ENCODE measurements at places on chromosomes 12 and 14.

DNA sequence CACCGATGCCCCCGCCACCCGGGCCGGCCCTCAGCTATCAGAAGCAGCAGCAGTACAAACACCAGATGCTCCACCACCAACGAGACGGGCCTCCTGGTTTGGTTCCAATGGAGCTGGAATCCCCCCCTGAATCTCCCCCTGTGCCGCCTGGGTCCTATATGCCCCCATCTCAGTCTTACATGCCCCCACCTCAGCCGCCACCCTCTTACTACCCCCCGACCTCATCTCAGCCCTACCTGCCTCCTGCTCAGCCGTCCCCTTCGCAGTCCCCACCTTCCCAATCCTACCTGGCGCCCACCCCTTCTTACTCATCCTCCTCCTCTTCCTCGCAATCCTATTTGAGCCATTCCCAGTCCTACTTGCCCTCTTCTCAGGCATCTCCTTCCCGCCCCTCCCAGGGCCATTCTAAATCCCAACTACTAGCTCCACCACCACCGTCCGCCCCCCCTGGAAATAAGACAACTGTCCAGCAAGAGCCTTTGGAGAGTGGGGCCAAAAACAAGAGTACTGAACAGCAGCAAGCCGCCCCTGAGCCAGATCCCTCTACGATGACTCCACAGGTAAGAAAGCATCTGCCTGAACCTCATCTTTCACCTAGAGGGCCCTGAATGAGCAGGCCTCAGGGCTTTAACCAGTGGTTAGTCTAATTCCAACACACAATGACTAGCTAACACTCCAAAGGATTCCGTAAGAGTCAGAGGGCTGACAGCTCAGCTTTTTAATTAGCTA, 851 bp downstream of the YLPM1 start:
- DNase-seq: no peak

- DNase-seq: no peak
These were observed 92.3 kb upstream of the DCN start for GRCh38 chr12:91274916-91275315.

DNA sequence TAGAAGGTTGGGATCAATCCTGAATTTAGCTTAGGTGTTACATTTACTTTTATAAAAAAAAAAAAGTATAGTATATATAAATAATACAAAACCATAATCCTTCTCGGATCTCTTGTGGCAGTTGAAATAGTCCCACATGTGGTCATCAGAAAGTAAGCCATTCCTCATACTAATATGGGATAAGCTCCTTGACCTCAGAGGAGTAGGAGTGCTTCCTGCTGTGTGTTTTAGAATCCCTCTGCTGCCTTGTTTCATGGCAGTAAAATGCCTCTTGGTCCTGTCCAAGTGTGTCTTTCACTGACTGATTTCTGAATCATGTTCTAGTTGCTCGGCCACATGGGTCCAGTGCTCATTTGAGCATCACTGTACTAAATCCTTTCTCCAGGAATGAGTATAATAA, 117.0 kb downstream of the NTN4 start:
- DNase-seq: no peak

DNA sequence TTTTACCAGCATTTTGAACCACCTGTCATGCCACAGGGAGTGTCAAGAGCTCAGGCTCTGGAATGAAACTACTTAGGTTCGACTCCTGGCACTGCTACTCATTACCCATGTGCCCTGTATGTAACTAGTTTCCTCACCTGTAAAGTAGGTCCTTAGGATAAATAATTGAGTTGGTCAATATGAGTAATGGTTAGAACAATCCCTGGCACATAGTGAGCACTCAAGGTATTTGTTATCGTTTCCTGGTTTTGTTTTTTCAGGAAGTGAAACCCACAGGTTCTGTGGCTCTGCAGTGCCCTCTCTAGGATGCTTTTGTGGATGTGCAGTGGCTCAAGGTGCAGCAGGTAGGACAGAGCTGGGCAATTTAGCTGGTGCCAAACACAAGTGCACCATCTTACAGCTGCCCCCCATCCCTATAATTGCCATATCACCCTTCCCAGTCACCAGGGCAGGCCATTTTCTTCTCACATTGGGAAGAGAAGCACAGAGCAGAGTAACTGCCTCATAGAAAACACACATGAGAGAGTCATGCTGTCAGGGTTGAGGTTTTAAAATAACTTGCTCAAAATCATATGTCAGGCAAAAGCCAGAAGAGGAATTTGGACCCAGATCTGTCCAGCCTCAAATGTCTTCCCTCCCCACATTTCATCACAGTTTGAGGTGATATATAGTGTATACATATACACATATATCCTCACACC, 297.5 kb downstream of the RPAP3 start:
- DNase-seq: no peak

GRCh38 chr12:58655375-58655774, 264.9 kb downstream of the LRIG3 start:
- DNase-seq: no peak

DNA sequence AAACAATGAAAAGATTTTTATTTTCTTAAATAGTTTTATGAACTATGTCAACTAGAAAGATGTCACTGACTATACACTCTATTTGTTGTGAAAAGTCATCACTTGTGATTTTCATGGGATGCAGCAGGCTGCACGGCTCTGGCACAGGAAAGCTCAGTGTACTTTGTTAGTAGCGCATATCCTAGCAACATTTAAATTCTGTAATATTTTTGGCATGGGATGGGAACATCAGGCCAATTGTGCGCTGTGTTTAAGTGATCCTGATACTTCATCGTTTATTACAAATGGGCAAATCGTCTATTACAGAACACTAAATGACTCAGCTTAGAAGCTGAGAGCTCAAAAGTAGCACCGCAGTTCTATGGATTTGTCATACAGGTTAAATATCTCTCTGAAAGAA, 60.7 kb upstream of the SAV1 start:
- no peak for DNase-seq

GRCh38 chr14:83975435-83975834, 1554.5 kb upstream of the FLRT2 start:
- no peak for DNase-seq

- no peak for DNase-seq
These were observed 7.9 kb upstream of the PPM1A start for GRCh38 chr14:60241091-60241490.

GRCh38 chr14:22976620-22977433, 5.5 kb downstream of the AJUBA start:
- no peak for DNase-seq

DNA sequence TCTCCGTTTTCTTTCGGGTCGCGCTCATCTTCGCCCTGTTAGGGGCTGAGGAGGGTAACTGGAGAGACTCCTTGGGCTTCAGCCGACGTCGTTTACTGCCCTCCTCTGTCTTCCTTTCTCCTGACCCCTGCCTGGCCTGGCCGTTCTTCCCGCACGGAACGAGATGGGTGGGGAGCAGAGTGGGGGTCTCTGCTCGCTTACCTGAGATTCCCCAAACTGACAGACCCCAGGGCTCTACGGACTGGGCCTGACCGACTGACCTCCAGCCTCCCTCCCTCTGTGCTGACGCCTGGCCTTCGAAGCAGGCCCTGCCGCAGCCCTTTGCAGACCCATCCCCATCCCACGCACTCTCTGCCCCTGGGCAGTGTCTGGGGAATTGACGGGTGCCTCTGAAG, 439 bp downstream of the GOLGA5 start:
- DNase-seq: no peak

- no peak for DNase-seq
These were observed 8.5 kb upstream of the VASH1 start for GRCh38 chr14:76752744-76753143.

DNA sequence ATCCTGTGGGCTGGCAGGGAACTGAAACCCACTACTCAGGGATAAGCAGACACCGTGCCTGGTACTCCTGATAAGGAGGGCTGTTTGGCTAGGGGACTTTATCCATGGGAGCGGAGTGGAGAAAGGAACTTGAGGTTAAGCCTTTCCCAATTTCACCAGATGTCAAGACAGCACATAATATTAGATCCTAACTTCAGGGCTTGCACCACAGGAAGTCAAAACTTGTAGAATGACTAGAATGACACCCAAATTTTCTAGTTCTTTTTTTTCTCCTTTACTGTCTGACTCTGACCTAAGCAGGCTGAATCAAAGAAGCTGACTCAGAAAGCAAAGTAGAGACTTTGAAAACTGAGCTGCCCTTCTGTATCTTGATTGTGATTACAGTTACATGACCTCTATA, 7.1 kb upstream of the CGRRF1 start:
- DNase-seq: no peak

DNA sequence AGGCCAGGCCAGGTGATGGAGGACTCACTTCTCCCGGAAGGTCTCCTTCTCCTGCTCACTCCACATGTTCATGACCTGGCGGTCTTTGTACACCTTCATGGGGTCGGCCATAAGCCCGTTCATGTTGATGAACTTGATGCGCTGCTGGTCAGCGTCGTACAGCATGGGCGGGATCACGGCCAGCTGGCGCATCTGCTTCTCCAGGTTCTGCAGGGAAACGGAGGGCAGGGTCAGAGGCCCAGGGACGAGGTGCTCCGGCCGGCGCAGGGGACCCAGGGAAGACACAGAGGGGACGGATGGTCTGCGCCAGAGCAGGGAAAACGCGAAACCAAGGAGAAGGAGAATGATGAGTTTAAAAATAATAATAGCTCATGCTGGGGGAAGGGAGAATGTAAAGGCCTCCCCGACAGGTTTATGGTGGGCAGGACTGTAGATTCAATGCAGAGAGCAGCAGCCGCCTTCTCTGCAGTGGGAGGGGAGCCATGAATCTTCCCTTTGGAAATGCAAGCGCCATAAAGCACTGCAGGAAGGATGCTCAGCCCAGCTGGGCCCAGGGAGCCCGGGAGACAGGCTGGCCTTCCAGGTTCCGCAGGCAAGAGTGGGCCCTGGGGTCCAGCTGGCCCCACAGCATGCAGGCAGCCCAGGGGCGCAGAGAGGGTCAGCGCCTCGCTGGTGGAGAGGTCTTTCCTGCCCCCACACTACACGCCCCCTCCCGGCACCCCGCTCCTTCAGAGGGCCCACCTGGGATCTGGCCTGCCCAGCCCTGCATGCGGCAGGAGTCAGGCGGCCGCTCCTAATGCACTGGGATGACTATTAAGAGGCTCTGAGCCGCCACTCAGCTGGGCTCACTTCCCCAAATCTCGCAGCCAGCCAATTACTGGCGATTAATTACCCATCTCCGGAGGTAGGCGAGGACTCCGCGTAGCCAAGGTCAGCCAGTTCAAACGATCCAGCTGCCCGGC, 132.0 kb downstream of the RFLNA start:
- no peak for DNase-seq

GRCh38 chr12:46430340-46430948, 57.9 kb upstream of the SLC38A2 start:
- DNase-seq: no peak

DNA sequence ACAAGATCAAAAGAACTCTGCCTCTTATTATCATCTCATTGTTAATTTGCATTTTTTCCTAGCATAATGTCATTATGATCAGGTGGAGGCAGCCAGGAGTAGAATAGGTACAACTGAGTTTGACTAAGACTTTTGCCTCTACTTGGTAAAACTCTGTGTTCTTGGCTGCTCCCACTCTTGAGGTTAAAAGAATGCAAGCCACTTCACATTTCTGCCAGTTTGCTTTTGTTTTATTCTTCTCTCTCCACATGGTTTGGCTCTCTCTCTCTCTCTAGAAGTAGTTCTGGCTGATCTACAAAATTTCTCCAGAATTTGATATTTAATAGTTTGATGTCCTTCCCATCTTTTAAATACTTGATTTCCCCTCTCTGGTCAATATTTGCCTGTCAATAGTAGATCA, 170.7 kb upstream of the E2F7 start:
- DNase-seq: no peak

DNA sequence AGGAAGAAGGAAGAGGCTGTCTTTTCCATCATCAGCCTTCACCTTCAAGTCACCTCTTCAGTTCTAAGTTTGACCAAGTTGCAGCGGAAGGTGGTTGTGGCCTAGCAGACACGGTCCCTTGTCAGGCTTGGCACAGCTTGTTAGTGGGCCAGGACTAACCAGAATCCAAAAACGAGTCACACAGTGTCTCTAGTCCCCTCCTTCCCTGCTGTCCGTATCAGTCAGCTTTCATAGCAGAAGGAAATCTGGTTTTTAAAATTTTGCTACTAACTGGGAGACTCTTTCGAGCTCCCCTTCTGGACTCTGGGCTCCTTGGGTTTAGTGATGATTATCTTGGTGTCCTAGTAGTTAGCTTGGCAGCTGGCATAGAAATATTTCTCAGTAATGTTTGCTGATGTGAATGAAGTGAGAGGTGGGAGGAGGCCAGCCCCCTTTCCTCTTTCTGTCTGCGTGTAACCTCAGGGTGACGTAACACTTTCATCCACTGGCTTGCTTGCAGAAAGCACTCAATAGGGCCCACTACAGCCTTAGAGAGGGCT, 3.8 kb downstream of the ETV6 start:
- no peak for DNase-seq

DNA sequence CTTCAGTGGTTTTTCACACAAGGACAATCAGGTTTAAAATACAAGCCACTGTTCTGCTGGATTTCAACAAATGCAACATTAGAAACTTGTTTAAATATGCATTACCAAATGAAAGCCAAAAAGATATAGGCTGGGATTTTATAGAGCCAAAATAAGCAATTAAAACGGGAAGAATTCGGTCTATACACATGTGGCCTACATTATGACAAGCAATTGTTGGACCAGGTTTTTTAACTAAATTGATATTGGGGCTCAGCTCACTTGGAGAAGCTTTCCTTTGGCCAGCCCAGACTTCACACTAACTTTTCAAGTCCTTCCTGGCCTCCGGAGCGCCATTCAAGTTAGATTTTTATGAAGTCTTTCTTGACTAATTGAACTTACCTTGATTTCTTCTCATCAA, 16.9 kb upstream of the PDE3A start:
- DNase-seq: no peak

- no peak for DNase-seq
These were observed 47.9 kb downstream of the NTF3 start for GRCh38 chr12:5479761-5480160.

GRCh38 chr14:103122585-103122946, 695 bp upstream of the TNFAIP2 start:
- DNase-seq: no peak

DNA sequence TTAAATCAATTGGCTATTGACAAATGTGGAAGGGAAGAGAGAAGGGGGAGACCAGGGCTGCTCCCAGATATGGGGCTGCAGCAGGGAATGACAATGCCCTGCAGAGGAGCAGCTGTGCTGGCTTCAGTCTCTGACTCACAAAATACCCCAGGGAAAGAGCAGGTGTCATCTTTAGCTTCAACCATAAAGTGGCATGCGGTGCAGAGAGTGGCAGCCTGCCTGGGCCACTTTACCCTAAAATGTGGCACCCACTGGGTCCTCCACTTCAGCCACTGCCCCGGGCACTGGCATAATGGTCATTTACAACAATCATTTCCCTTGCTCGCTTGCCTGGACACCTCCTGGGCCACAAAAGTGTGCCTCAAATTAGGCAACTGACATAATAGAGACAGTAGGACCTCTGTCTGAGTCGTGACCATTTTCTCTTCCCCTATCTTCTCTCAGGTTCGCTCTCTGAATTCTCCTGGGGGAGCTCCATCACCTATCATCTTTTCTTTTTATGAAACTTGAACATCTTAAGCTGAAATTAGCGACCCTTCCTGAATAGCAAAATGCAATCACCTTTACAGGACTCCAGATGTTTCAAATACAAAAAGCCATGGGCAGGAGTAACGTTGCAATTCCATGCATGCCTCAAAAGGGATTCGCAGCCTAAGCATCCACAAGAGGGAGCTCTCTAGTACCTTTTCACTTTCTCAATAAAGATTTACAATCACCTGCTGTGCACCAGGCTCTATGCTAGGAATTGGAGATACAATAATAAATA, 179.9 kb upstream of the ATF7IP start:
- DNase-seq: no peak

Measured in activated naive CD4-positive, alpha-beta T cell (primary cell).